ENCODE measurements at places on chromosomes 2 and 18.

DNA sequence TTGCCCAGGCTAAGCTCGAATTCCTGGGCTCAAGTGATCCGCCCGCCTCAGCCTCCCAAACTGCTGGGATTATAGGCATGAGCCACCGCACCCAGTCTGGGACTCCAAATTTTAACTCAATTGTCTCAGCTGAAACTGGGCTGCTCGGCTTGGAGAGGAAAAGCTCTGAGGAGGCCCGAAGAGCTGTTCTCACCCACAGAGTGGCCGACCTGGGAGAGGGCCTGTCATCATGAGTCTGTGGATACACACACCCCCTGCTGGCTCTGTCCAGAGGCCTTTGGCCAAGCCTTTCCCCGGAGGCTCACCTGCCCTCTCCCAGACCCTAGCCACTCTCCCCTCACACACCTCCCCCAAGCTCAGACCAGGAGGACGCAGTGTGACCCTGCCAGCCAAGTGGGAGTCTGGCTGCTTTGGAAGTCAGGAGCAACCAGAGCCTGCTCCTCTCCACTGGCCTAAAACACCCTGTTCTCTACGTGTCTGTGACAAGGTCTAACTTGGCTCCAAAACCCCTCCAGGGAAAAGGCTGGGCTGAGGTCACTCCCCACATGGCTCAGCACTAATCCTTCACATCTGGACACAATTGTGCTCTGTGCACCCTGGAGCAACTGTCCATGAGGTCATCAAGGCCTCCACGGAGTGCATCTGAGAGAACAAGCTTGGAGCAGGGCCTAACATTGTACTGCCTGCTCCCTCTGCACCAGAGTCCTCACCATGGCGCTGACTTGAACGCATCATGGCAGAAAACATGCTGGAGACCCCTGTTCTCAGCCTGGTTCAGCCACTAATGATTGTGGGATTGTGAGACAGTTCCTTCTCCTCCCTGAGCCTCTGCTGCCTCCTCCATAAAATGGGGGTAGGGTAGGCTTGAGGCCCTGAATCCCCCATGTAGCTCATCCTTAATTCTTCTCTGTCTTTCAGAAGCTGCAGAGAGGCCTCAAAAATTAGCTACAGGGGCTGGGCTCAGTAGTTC is 49.9 kb upstream of the RAB6C start:
- no peak for DNase-seq

DNA sequence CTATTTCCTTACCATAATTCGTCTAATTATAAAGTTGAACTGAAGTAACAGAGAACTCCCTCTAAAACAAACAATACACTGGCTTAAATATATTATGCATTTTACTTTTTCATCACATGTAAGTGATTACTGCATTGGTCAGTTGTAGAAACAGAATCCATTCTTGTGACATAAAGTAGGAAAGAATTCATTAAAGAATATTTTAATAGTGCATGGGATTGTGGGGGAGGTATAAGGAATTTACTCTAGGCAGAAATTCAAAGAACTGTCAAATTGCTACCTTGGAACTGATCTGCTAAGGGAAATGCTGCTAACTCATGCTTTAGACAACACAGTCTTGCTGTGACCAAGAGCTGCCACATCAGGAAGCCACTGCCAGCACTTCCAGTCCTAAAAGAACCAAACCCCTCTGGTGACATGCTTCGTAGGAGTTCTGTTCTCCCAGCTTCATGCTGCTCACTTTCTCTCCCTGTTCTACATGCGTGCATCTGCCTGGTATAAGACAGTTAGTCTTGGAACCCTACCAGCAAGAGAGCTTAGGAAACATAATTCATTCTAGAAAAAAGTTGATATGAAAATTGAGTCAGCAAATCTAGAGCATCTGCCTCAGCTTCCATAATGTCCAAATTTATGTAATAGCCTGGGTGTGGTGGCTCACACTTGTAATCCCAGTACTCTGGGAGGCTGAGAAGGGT is 1137.6 kb upstream of the NXPH2 start:
- DNase-seq: no peak

GRCh38 chr2:2568411-2568810 is 237.3 kb upstream of the MYT1L start:
- no peak for DNase-seq

DNA sequence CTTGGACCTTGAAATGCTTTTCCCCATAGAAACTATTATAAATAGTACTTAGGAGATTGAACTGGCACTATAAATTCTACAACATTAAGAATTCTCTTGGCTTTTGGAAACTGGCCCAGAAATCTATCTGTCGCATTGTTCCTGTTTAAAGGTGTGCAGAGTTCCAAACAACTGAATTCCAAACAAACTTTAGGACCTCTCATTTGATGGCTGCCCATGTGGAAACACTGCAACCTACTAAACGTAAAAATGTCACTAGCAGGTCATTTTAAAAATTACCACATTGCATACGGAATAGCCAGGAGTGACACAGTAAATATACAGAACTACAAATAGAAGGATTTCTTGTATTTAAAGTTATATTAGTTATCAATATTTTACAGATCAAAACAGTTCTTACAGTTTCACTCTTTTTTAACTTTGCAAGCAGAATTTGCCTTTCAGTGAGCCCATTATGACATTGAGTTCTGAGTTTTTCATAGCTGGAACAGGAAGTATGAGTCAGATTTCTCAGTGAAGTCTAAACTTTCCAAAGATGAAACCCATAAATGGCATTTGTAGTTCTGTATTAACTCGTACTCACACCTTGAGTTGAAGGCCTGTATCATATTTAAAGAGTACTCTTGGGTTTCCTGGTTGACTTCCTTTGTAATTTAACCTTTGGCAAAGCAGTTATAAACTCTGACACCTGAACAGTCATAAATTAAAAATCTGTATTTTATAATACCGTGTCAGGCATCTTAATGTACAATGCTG is 142.3 kb upstream of the BOD1L2 start:
- DNase-seq: no peak
